ENCODE measurements at places on chromosomes 4 and X. TPM values are rescaled to one million over a fixed set of nuclear protein-coding genes. Genes with fewer than 3 reads are reported as not detected.
A peak's percentile ranks its signal among the peaks of the same experiment; 100 is the strongest.

Gene CT45A3
- total RNA-seq, result not detected

Gene EPGN
- total RNA-seq, result not detected

DNA sequence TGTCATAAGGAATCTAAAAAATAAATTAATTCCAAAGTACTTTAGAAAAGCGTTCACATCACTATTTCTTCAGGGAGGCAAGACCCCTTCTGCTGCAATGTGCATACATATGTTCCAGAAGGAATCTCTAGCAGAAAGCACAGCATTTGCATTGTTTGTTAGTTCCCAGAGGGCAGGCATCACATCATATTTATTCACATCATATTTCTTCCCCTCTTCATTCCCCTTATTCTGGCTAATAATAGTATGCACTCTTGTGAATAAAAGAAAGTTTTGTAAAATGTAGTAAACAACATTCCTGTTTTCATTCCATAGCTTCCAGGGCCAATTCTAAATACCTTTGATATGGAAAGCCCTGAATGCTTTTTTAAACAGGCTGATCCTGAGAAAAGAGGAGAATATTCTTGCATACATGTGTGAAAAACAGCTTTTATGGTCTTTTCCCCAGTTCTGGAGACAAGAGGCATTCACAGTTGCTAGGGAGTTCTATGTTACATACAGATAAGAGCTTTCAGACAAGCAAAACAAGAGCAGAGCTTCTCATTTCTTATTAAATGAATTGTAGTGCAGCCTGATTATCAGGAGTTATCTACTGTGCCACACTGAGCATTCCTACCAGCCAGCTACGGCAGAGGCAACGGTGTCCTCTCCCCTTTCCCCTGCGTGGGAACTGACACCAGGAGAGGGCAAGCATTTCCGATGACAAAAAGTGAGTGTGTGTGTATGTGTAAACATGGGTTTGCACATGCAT is 15.2 kb downstream of the GATB start:
- DNase-seq, result no peak
- no peak overlapping the region for H3K27ac ChIP-seq
- no peak overlapping the region for H3K4me3 ChIP-seq

DNA sequence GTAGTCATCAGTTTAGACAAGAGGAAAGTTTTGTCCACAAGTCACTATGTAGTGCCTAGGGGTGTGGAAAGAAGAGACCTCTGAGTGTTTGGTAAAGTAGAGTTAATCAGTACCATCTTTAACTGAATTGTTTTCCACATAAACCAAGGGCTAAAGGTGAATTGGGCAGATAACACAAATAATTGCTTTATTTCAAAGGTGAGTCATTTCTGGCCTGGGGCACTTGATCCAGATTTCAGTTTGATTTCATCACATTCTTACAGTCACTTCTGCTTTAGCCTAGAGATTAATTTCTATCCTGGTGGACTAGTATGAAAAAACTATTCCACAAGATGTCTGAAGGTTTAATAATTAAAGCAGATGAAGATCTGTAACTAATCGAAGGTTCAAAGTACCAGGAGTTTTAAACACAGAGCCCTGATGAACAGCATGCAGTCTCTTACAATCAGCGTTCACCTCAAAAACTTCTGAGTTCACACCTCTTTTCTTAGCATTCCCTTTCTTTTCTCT is 74.5 kb upstream of the BOD1L1 start:
- H3K27ac ChIP-seq, result no peak overlapping the region
- no peak for DNase-seq
- H3K4me1 ChIP-seq, result no peaks in the 10 kb centered on the region
- no peak overlapping the region for H3K4me3 ChIP-seq
- H3K27me3 ChIP-seq, result no peaks in the 10 kb centered on the region
- H3K36me3 ChIP-seq, result no peaks in the 10 kb centered on the region

GRCh38 chr4:4764558-4764905 is 94.9 kb upstream of the MSX1 start:
- no peaks in the 10 kb centered on the region for H3K4me1 ChIP-seq
- H3K4me3 ChIP-seq, result no peak overlapping the region
- H3K27me3 ChIP-seq, result no peaks in the 10 kb centered on the region
- no peaks in the 10 kb centered on the region for H3K36me3 ChIP-seq

DNA sequence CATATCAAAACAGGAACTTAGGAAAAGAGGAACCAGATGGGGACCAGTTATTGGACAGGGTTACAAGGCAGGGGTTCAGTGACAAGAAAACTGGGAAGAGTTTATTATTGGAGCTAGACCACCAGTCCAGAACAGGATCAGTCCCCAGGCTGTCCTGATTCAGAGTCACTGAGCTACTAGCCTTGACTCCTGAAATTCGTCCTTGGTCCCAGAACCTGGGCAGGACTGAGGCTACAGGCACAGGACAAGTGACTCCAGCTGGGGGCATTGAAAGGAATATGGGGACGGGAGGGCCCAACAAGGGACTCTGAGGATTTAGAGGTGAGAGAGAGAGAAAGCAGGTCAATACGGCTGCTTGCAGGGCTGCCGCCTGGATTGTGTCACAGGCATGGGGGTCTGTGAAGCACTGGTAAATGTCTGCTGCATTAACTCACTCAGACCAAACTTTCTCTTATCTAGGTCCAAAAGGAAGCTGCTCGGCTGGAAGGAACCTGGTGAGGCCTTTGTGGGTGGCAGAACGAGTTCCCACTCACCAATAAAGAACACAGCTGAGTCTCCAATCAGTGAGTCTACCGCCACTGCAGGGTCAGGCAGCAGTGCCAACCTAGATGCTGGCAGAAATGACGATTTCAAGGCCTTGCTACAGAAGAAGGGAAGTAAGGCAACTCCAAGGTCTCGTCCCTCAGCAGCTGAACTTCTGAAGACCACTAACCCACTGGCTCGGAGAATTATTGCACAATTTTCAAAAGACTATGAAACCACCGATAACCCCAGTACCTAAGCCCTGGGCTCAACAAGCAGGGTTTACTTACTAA is 11.3 kb upstream of the RTL5 start:
- H3K27me3 ChIP-seq, result no peaks in the 10 kb centered on the region
- H3K36me3 ChIP-seq, result peaks cover 6% of the 10 kb centered on the region
- DNase-seq, result no peak
- no peaks in the 10 kb centered on the region for H3K4me1 ChIP-seq
- no peak overlapping the region for H3K4me3 ChIP-seq

DNA sequence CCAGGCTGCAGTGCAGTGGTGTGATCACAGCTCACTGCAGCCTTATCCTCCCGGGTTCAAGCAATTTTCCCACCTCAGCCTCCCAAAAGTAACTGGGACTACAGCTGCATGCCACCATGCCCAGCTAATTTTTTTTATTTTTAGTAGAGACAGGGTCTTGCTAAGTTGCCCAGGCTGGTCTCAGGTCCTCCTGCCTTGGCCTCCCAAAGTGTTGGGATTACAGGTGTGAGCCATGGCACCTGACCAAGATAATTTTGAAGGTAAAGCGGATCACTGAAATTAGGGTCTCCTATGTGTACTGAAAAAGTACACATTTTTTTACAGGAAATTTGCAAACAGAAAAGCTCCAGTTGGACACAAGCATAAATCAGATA is 4.8 kb downstream of the SAT1 start:
- H3K4me3 ChIP-seq, result no peak overlapping the region
- DNase-seq, result peak; percentile 4
- no peak overlapping the region for H3K27ac ChIP-seq
- no peaks in the 10 kb centered on the region for H3K27me3 ChIP-seq

GRCh38 chr4:187176261-187176910 is 452.7 kb upstream of the FAT1 start:
- no peaks in the 10 kb centered on the region for H3K27me3 ChIP-seq
- H3K36me3 ChIP-seq, result no peaks in the 10 kb centered on the region
- no peak for DNase-seq

GRCh38 chrX:105865709-105866108 is 43.4 kb downstream of the NRK start:
- H3K36me3 ChIP-seq, result no peaks in the 10 kb centered on the region
- no peaks in the 10 kb centered on the region for H3K4me1 ChIP-seq
- no peak overlapping the region for H3K4me3 ChIP-seq
- DNase-seq, result no peak

GRCh38 chrX:19410259-19410658 is 66.5 kb downstream of the PDHA1 start:
- H3K4me1 ChIP-seq, result no peaks in the 10 kb centered on the region
- no peaks in the 10 kb centered on the region for H3K27me3 ChIP-seq
- no peak for DNase-seq
- no peaks in the 10 kb centered on the region for H3K36me3 ChIP-seq
- no peak overlapping the region for H3K27ac ChIP-seq
- H3K4me3 ChIP-seq, result no peak overlapping the region

DNA sequence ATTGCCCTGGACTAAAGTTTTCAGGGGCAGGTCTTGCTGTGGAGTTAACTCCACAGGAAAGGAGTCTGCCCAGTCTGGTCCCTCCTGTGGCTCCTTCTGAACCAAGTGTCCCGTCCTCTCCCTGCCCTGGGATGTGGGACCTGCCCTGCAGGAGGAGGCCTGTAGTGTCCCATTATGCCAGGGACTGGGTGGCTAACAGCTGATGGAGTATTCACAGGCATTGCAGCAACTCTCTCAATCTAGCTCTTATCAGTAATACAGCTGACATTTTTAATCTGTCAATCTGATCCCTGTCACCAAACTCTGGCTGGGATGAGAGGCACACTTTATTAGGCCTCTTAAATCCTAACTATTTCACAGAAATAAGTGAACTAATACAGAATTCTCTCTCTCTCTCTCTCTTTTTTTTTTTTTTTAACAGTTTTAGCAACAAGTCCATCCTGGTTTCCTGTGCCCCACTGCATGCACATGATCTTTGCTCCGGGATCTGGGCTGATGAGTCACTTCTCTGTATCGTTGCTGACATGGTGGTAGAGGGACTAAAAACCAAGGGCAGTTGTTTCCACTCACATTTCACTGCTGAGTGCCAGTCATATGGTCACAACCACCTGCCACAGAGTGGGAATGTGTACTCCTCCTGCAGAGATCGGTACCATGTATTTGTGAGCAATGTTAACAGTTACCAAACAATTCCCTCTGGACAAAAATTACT is 39.1 kb downstream of the HAND2 start:
- H3K27ac ChIP-seq, result no peak overlapping the region
- peaks cover 14% of the 10 kb centered on the region for H3K4me1 ChIP-seq
- no peak overlapping the region for H3K4me3 ChIP-seq
- peaks cover 11% of the 10 kb centered on the region for H3K27me3 ChIP-seq
- peak; percentile 67 for DNase-seq
- no peaks in the 10 kb centered on the region for H3K36me3 ChIP-seq

DNA sequence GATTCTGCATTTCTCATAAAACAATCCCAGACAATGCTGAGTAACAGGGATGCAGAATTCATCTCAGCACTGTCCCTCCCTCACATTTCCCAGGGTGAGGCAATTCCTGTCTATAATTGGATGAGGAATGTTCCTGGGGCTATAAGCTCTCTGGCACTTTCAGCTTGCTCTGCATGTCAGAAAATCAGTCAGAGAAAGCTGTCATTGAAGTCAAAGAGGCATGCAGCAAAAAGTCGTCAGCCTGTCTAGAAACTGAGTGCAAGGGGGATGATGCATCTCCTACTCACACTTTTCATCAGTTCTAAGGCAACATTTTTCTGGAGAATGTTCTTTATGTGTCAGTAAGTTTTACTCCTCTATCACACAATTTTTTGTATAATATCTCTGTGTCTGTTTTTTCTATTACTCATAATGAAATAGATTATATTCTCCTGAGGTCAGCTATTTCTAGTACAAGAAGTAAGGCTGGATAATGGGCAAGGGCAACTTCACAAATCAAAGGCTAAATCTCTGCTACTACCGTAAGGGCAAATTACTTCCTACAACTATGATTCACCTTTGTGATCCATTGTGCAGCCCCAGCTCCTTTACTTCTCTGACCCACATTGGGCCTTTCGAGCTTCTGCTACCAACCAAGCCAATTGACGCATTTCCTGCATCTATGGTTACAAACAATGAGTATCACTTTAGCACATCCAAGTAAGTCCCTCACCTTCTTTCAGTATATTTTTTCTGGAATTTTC is 56.0 kb downstream of the TASL start:
- H3K4me1 ChIP-seq, result no peaks in the 10 kb centered on the region
- H3K27ac ChIP-seq, result no peak overlapping the region
- no peaks in the 10 kb centered on the region for H3K27me3 ChIP-seq
- no peak for DNase-seq
- H3K4me3 ChIP-seq, result no peak overlapping the region

DNA sequence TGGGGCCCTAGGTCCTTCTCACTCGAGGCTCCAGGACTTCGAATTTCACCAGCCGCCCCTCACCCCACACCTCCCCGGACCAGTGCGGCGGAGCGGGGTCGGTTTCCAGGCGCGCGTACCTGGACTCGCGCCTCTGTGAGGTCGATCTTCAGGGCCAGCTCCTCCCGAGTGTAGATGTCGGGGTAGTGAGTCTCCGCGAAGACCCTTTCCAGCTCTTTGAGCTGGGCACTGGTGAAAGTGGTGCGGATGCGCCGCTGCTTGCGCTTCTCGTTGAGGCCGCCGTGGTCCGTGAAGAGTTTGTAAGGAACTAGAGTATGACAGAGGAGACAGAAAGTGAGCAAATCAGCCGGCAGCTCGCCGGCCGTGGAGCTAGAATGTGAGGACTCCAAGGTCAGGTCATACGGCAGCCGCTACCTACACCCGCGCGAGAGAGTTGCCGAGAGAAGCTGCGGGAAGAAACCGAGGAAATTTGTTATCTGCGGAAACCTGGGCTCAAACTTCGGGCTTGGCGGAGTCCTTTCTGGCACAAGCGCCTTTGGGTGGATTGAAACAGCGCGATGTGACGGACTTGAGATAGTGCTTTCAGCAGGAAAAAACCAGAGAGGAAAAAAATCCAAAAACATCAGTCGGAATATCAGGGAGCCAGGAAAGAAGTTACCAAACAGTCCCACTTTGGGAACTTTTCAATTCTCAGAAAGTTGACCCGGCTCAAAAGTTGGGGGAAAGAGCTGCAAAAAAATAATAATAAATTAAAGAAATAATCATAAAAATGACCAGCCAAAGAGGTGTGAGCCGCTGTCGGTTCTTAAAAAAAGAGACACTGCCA is 1.1 kb downstream of the PHOX2B start:
- no peaks in the 10 kb centered on the region for H3K4me1 ChIP-seq
- H3K27ac ChIP-seq, result no peak overlapping the region
- no peaks in the 10 kb centered on the region for H3K36me3 ChIP-seq
- H3K4me3 ChIP-seq, result no peak overlapping the region
- DNase-seq, result no peak

GRCh38 chrX:52271206-52271605 is 86.5 kb downstream of the MAGED4 start:
- no peaks in the 10 kb centered on the region for H3K36me3 ChIP-seq
- DNase-seq, result no peak
- no peak overlapping the region for H3K4me3 ChIP-seq
- H3K4me1 ChIP-seq, result no peaks in the 10 kb centered on the region
- no peaks in the 10 kb centered on the region for H3K27me3 ChIP-seq

GRCh38 chr4:4984186-4984585 is 35.1 kb downstream of the CYTL1 start:
- no peaks in the 10 kb centered on the region for H3K4me1 ChIP-seq
- no peaks in the 10 kb centered on the region for H3K27me3 ChIP-seq
- no peak for DNase-seq
- H3K36me3 ChIP-seq, result no peaks in the 10 kb centered on the region
- no peak overlapping the region for H3K4me3 ChIP-seq

- no peaks in the 10 kb centered on the region for H3K36me3 ChIP-seq
- no peak overlapping the region for H3K4me3 ChIP-seq
- H3K4me1 ChIP-seq, result no peaks in the 10 kb centered on the region
- H3K27ac ChIP-seq, result no peak overlapping the region
- no peak for DNase-seq
Measured at GRCh38 chr4:184021389-184021788, 116.3 kb downstream of the STOX2 start.

- H3K4me3 ChIP-seq, result no peak overlapping the region
- DNase-seq, result peak; percentile 14
- peaks cover 11% of the 10 kb centered on the region for H3K4me1 ChIP-seq
- no peak overlapping the region for H3K27ac ChIP-seq
Measured at GRCh38 chr4:76738086-76738931, 159.6 kb downstream of the SOWAHB start.

- H3K27ac ChIP-seq, result no peak overlapping the region
- no peaks in the 10 kb centered on the region for H3K36me3 ChIP-seq
- H3K4me3 ChIP-seq, result no peak overlapping the region
- H3K4me1 ChIP-seq, result no peaks in the 10 kb centered on the region
Measured at GRCh38 chr4:147651563-147651962, 32.4 kb downstream of the PRMT9 start.
